ENCODE measurements at places on chromosomes 11 and 22.
A peak's percentile ranks its signal among the peaks of the same experiment; 100 is the strongest.

- no peak for DNase-seq
Measured at GRCh38 chr11:10862446-10862845, 4.6 kb upstream of the ZBED5 start.

GRCh38 chr22:40687706-40688105 is 8.4 kb downstream of the MCHR1 start:
- no peak for DNase-seq

- DNase-seq: no peak
Measured at GRCh38 chr11:61976420-61976800, 9.0 kb upstream of the FTH1 start.

- no peak for DNase-seq
Measured at GRCh38 chr11:34727228-34727737, 106.4 kb downstream of the EHF start.

- no peak for DNase-seq
Measured at GRCh38 chr11:132862137-132862536, 670.2 kb downstream of the OPCML start.

DNA sequence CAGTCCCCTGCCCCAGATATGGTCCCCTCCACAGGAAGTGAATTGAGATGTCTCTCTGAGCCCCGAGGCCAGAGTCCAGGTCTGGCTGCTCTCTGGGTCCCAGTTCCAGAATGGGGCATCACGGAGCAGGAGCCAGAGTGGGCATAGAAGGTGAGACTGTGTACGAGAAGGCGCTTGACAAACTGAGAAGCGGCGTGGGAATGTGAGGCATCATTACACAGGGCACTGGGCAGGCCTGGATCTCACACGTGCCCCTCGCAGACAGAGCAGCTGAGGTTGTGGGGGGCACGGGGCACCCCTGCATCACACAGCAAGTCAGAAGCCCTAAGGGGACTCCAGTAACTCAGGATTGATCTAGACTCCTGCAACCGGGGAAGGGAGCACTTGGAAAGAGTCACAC is 9.2 kb downstream of the STARD10 start:
- DNase-seq: no peak

GRCh38 chr11:134500621-134501020 is 88.6 kb upstream of the B3GAT1 start:
- DNase-seq: no peak

DNA sequence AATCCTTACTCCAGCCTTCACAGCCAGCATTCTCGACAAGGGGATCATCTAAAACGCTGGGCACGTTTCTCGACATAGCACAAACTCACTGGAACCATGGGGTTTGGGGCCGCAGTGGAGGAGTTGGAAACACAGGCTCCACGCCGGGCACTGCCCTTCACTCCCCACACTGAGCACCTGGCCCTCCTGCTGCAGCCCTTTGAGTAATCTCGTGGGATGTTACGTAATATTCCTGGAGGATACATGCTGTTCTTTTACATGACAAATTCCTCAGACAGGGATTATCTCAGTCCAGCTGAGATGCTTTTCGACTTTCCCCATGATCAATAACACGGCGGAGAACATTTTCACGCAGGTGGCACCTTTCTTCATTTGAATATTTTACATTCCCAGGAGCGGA is 408.0 kb downstream of the SHANK2 start:
- no peak for DNase-seq

- DNase-seq: no peak
Measured at GRCh38 chr11:103851166-103851651, 185.2 kb upstream of the DDI1 start.

DNA sequence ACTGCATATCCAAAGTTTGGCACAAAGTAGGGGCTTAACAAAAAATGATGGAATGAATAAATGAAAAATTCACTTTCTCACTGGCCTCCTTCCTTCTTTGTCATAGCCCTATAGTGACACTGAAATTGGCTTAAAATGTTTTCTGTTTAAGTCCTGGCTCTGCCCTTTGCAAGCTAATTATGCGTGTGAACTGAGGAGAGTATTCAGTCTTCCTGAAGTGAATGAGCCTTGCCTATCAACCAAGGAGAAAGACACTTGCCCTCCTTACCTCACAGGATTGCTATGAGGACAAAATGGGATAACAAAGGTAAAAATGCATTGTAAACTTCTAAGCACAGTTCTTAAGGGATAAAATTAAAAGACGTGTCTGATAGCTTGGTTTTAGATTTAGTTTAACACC is 729.8 kb upstream of the ANO3 start:
- no peak for DNase-seq

- DNase-seq: no peak
Measured at GRCh38 chr11:27100534-27100933, 59.9 kb downstream of the BBOX1 start.

DNA sequence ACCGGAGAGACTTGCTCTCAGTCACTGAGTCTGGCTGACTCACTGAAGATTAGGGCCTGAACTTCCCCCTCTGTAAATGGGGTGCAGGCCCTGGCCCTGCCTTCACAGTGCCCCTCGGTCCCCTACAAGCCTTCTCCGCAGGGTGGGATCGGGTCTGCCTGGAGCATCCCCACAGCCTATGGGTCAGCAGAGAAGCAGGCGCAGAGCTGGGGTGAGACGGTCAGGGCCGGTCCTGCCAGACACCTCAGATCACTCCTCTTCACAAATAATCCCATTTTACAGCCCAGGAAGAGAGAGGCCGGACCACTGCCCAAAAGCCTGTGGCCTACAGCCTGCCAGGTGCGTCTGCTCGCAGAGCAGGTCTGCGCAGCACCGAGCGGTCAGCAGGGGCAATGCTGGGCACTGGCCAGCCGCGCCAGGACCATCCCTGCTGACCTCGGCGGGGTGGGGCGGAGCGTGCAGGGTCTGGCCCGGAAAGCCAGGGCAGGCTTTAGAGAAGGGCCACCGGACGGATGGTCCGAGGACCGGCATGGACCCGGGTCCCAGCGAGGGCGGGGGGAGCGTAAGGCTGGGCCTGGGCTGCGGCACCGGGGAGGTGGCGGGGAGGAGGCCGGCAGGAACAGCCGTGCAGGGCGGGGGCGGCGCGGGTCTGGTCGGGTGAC is 522 bp upstream of the SEPTIN5 start:
- DNase-seq: no peak

DNA sequence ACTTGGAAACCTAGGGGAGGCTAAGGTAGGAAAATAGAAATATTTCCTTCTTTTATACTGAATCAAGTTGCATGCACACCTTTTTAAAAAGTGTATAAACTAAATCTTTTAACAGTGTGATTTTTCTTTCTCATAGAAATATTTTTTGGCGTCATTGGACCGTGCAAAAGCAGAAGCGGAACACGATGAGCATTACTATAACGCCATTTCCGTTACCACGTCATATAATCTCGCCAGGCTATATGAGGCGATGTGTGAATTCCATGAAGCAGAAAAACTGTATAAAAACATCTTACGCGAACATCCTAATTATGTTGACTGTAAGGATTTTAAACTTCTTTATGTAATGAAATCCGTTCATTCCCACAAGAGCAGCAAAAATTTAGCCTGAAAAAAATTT is 13.4 kb downstream of the CTR9 start:
- DNase-seq: no peak

GRCh38 chr22:19884161-19884953 is 29.7 kb upstream of the GNB1L start:
- no peak for DNase-seq

GRCh38 chr22:21641417-21641788 is 699 bp upstream of the SDF2L1 start:
- no peak for DNase-seq

- peak; percentile 55 for DNase-seq
Measured at GRCh38 chr11:35047179-35047578, 91.8 kb upstream of the CD44 start.

DNA sequence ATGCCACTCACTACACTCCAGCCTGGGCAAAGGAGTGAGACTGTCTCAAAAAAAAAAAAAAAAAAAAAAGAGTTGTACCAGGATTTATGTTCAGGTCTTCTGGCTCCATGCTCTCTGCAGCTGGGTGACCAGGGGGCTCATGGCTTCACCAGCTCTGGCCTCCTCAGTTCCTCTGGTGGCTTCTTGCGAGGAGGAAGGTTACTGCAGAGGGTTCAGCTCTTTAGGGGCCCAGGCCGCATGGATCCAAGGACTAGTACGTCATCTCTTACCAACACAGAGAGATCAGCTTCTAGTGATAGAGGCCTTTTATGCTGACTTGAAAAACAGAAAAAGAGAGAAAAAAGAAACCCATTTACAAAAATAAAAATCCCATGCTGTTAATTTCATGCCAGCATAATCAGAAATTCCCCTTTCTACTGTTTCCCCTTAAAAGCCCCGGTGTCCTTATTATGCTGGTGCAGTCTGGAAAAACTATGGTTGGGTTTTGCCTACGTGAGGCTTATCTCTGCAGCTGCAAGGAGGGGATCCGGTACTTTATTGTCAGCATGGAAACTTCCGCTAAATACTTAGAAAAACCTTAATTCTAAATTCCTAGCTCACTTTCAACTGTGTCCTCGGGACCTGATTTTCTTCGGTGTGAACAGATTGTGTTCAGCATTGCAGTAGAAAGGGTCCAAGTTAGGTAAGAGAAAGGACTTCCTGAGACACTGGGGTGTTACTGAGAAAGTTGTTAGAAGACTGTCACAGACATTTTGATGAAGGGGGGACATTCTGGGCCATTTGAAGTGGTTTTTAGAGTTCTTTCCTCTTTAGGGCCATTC is 13.7 kb downstream of the ZBTB16 start:
- no peak for DNase-seq

DNA sequence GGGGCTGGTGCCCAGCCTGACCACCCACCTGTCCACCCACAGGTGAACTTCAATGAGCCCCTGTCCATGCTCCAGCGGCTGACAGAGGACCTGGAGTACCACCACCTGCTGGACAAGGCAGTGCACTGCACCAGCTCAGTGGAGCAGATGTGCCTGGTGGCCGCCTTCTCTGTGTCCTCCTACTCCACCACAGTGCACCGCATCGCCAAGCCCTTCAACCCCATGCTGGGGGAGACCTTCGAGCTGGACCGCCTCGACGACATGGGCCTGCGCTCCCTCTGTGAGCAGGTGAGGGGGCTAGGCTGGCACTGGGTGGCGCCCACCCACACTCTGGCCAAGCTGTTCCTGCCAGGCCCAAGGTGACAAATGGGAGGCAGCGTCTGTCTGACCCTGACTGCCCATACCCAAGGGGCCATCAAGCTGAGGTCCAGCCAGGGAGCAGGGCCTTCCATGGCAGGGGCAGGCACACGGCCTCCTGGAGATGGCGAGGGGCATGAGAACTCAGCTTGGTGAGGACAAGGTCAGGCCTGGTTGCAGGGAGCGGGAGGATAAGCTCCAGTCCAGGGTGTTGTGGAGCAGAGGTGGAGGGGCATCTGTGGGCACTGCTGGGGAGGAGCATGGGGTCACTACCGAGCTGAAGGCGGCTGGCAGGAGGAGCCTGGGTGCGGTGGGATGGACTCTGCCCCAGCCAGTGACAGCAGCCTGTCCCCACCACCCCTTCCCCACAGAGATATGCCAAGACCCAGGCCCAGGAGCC is 77.7 kb downstream of the MORC2 start:
- DNase-seq: no peak

DNA sequence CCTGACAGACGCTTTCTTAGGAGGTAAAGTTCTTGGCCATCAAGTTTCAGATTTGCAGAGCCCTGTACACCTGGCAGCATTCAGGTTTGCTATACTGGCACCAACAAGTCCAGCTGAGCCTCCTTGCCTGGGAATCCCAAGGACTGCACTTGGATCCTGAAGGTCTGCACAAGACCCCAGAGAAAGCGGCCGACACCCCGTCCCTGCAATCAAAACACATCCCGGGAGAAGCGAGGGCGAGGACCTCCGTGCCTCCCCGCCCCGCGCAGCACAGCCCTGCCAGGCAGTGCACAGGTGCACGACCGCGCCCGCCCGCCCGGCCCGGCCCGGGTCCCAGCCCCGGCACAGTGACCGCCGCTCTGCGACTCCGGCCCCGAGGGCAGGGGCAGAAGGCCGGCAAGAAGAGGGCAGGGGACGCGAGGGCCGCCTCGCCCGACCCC is 559 bp downstream of the MRTFA start:
- DNase-seq: no peak

DNA sequence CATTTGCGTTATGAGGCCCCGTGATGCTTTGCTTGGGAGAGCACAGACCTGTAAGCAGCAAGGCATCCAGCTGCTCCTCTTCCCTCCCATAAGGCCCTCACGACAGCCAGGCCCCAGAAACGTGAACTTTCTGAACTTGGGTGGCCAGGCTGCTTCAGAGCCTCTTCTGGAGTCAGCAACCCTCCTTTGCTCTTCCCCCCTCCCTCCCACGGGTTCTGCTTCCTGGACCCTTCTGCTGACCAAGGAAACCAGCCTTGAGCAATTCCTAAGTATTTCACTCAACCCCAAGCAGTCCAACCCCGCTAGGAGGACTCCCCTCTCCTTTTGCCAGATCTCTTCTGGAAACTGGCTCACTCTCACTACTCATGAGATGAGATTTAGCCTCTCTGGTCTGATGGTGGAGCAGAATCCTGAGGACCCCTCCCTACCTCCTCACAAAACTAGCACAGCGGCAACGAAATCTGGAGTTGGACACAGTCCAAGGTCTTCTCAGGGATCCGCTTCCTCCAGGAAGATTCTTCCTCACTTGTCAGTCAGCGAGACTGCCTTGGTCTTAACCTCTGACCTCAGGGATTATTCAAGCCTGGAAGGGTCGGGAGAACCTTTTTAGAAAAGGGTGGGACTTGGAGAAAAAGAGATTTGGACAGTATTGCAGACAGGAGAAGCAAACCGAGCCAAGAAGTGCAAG is 86.2 kb downstream of the UBASH3B start:
- DNase-seq: no peak

- no peak for DNase-seq
Measured at GRCh38 chr22:30416403-30416802, 9.2 kb upstream of the MTFP1 start.

GRCh38 chr22:47629273-47629711 is 866.8 kb downstream of the TBC1D22A start:
- DNase-seq: peak; percentile 5

DNA sequence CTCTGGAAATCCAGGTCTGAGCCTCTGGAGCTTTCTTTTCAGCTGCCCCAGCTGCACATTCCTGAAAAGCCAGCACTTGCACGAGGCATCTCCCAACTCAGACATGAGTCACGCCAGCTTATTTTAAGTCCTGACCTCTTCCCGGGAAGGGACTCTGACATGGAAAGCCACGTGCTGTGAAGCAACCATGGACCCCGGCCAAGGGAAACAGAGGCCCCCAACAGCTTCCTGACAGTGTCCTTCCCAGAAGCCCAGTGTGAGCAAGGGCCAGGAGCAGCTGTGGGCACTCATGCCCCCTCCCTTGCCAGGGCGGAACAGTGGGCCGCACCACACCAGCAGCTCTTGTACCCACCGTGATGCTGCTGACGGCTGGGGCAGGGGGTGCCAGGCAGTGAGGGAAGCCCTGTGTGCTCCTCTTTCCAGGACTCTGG is 118.8 kb upstream of the CADM1 start:
- no peak for DNase-seq

GRCh38 chr11:36381015-36381360 is 84.9 kb downstream of the PRR5L start:
- no peak for DNase-seq
